ENCODE measurements at places on chromosomes 2 and 18. TPM values are rescaled to one million over a fixed set of nuclear protein-coding genes. Genes with fewer than 3 reads are reported as not detected.

GRCh38 chr2:74183878-74184277 lies 5.2 kb upstream of the MOB1A start:
- no peak for ATAC-seq

DNA sequence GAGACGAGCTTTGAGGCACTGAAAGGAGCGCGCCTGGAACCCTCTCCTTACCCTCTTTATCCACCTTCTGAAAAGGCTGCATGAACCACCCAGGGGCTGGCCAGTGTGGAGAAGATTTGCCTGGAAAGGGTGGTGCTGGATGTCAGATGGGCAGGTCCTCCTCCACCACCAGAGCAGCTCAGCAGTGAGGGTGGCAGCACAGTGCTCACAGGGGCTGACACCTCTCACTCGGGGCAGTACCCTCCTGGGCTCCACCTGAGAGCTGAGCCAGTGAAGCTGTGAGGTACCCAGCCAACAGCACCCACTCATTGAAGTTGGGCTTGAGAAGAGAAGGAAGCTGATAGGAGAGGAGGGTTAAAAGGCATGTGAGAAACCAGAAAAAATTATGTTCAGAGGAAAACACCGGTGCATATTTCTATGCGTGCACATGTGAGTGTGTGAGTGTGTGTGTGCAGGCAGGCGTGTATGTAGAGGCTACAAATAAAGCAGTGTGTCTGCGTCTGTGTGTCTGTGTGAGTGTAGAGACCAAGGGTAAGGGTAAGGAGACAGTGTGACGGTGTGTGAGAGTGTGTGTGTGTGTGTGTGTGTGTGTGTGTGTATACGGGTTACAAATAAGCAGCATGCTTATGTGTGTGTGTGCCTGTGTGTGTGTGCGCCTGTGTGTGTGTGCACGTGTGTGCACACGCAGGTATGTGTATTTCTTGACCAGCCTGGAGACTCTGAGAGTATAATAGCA lies 40.7 kb downstream of the TEX44 start:
- no peak for ATAC-seq

DNA sequence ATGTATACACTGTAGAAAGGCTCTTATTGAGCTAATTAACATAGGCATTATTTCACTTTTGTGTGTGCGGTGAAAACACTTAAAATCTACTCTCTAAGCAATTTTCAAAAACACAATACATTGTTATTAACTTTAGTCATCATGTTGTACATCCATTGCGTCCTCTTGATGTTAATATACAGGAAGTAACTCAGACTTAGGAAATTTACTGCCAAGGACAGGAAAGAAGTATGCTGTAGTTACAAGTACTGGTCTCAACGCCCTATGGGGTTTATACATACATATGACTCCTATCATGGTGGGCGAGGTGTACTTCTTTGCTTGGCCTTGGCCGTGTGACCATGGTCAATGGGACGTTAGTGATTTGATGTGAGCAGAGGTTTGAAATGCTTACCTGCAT lies 15.5 kb downstream of the SCTR start:
- no peak for ATAC-seq

GRCh38 chr2:180999274-180999964 lies 19.0 kb downstream of the UBE2E3 start:
- peak; percentile 42 for ATAC-seq

DNA sequence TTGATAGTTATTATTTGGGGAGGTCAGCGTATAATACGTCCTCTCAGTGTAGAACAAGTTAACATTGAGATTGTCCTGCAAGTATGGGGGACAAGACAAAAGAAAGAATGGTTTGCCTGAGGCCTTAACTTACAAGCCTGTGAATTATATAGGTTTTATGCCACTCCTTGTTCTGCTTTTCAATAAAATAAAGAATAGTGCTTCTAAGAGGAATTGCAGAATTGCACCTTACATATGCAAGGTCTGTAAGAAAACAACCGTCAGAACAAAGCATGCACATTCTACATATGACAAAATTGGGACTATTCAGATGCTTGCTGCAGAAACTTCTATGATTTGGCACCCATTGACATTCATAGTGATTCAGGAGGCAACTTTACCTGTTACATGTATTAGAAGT lies 785.0 kb downstream of the NR4A2 start:
- ATAC-seq: no peak

- ATAC-seq: no peak
Measured at GRCh38 chr2:61454383-61454782, 16.5 kb downstream of the USP34 start.

- ATAC-seq: no peak
Measured at GRCh38 chr18:31241900-31242409, 76.0 kb upstream of the DSG1 start.

DNA sequence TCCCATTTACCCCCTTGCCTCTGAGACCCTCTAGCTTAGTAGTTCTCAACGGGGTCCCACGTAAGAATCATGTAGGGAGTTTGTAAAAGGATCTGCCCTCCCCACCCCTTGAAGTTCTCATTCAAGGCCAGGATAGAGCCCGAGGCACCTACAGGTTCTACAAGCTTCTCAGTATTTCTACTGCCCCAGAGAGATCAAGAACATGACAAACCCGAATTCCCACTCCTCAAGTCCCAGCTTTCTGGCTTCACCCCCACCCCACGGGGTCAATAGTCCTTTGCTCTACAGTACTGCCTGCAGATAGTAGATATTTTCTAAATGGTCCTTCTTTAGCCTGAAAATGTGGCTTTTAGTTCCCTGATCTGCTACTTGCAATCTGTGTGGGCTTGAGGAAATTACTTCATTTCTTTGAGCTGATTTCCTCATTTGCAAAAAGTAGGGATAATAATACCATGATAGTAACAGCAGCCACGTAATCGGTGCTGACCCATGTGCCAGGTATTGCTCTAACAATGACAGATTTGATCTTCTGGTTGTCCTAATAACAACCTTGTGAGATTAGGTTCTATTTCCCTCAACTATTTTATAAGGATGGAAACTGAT lies 7.1 kb downstream of the CIB4 start:
- no peak for ATAC-seq

DNA sequence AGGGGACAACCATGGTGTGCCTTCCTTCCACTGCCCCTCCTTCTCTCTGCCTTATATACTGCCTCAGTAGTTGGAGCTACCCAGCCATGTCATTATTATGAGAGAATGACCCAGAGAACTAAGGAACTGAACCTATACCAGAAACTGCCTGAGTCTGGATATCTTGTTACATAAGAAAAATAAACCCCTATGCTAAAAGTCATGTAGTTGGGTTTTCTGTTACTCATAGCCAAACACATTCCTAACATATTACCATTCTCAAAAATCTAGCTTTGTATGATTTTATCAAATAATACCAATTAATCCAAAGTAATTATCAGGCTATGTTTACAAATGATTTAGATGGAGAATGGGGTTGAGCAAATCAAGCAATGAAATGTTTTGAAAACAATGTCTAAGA lies 15.0 kb upstream of the KLF7 start:
- no peak for ATAC-seq

DNA sequence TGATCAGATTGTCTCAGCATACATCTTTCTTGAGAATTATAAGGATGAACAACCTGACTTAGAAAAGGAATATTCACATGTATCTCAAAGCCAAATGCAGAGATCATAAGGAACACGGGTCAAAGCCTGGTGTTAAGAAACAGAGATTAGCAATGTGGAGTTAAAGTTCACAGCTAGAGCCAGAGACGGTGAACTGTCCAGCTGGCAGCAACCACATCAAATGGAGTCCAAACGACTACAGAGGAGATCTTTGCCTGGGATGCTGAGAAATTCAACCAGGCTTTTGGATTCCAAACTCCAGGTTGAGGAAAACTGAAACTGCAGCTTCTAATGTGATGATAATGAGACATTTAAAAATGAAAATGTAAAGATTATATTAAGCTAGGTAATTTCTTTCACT lies 939.9 kb upstream of the NXPH2 start:
- ATAC-seq: no peak

- ATAC-seq: no peak
Measured at GRCh38 chr2:64946769-64947247, 42.4 kb upstream of the SLC1A4 start.

GRCh38 chr2:127776122-127776780 lies 34.7 kb downstream of the WDR33 start:
- no peak for ATAC-seq

- no peak for ATAC-seq
Measured at GRCh38 chr2:157866666-157867642, 9.2 kb downstream of the ACVR1 start.

DNA sequence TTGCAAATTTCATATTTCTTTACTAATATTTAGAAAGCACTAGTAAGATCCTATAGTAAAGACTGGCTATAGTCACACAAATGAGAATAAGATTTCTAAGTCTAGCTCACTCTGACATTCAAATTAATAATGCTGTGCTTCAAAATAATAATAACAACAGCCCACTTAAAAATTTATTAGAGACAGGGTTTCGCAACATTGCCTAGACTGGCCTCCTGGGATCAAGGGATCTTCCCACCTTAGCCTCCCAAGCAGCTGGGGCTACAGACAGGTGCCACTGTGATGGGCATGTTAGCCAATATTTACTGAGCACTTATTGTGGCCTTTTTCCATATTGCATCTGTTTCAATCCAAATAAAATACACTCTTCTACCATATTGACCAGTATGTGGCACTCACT lies 96.1 kb downstream of the PIEZO2 start:
- ATAC-seq: no peak

The PPP1R1C gene
- total RNA-seq: not detected

The STPG4 gene
- 0.66 TPM for total RNA-seq

The UGT1A8 gene
- 1.4 TPM for total RNA-seq

The RBM44 gene
- total RNA-seq: 0.28 TPM

Measured in motor neuron (in vitro differentiated cells).